ENCODE measurements at places on chromosomes 2 and 18. TPM values are rescaled to one million over a fixed set of nuclear protein-coding genes. Genes with fewer than 3 reads are reported as not detected.

The POTEE gene
- total RNA-seq, result 0.11 TPM

The TTN gene
- 1.7 TPM for total RNA-seq

The MTIF2 gene
- total RNA-seq, result 53.2 TPM

The TMEM87B gene
- total RNA-seq, result 44.9 TPM

The SLC8A1 gene
- 53.6 TPM for total RNA-seq

The OR6B2 gene
- not detected for total RNA-seq

The IL18R1 gene
- 0.33 TPM for total RNA-seq

The FBXO48 gene
- 0.66 TPM for total RNA-seq

The DPYSL5 gene
- not detected for total RNA-seq

The SP3 gene
- total RNA-seq, result 192 TPM

The ADCYAP1 gene
- total RNA-seq, result not detected

The YWHAQ gene
- 420 TPM for total RNA-seq

The TMEM182 gene
- 1.5 TPM for total RNA-seq

The PIK3C3 gene
- 55.1 TPM for total RNA-seq

The LYG2 gene
- total RNA-seq, result not detected

The CHRNG gene
- total RNA-seq, result not detected

The TNFRSF11A gene
- total RNA-seq, result 0.25 TPM

The RBM44 gene
- 0.25 TPM for total RNA-seq

The HS1BP3 gene
- 49.5 TPM for total RNA-seq

The DNAH6 gene
- total RNA-seq, result 0.12 TPM

The HJURP gene
- total RNA-seq, result 46.5 TPM

The RGPD6 gene
- 51.2 TPM for total RNA-seq

The HOXD9 gene
- total RNA-seq, result 0.75 TPM

The GULP1 gene
- total RNA-seq, result 80.1 TPM

The WDCP gene
- total RNA-seq, result 12.1 TPM

The PSMA8 gene
- not detected for total RNA-seq

The SPATA3 gene
- total RNA-seq, result not detected

The ARHGAP25 gene
- total RNA-seq, result 1.1 TPM

The TCF23 gene
- not detected for total RNA-seq

The DOCK10 gene
- total RNA-seq, result 113 TPM

The FAM237A gene
- total RNA-seq, result not detected

The PAX8 gene
- total RNA-seq, result 0.12 TPM

The ANKRD53 gene
- total RNA-seq, result 0.50 TPM

The MAT2A gene
- 201 TPM for total RNA-seq

The BABAM2 gene
- total RNA-seq, result 20.6 TPM

The GKN1 gene
- not detected for total RNA-seq

The UNC50 gene
- total RNA-seq, result 64.5 TPM

The OXER1 gene
- not detected for total RNA-seq

The NBEAL1 gene
- total RNA-seq, result 66.0 TPM

The CCDC68 gene
- total RNA-seq, result 1.8 TPM

The PDCD1 gene
- total RNA-seq, result not detected

The C2orf72 gene
- total RNA-seq, result 0.22 TPM

The THOC1 gene
- 46.2 TPM for total RNA-seq

The HNRNPA3 gene
- total RNA-seq, result 42.7 TPM

The MALL gene
- 18.1 TPM for total RNA-seq

The KYNU gene
- total RNA-seq, result 16.6 TPM

The EML6 gene
- total RNA-seq, result 1.1 TPM

The L3MBTL4 gene
- total RNA-seq, result 0.44 TPM

The RIT2 gene
- total RNA-seq, result not detected

The DRC1 gene
- total RNA-seq, result 0.22 TPM

All from uterine smooth muscle cell (primary cell).